ENCODE measurements at places on chromosomes 2 and 18. TPM values are rescaled to one million over a fixed set of nuclear protein-coding genes. Genes with fewer than 3 reads are reported as not detected.

DNA sequence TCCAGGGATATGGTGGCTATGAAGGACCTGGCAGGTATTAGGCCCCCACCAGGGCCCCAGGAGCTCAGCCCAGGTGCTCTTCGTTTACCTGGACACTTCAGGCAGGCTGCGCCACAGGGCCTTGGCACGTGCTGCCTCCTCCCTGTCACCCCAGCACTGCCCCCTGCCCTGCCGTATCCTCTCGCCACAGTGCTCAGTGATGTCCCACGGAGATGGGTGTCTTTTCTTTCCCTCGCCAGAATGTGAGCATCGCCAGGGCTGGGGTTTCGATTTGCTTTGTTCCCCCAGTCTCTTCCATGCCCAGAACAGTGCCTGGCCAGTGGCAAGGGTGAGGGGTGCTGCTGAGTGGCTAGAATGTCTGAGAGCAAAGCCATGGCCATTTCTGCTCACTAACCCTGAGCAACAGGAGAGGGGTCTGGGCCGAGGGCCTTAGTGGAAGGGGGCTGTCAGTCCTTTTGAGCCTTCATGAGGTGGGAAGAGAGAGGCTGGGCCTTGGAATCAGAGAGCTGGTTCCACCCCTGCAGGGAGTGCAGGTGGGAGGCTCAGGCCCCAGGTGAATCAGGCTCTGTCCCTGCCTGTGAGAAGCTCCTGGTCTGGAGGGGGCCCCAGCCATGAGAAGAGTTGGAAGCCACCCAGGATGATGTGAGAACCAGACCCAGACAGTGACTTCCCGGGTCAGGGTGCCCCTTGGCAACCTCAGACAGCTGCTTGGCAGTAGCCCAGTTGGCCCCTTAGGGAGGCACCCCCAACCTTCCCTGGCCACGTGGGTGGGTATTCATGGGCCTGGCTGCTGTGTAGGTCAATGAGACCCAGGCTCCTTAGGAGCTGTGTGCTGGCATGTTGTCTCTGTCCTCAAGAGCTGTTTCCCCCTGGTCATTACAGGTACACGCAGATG, 129.9 kb upstream of the HS6ST1 start:
- DNase-seq: peak; percentile 4

- no peak for DNase-seq
Measured at GRCh38 chr2:115976916-115977315, 1534.5 kb downstream of the DPP10 start.

Gene EGR4
- total RNA-seq: not detected

Gene TWIST2
- total RNA-seq: 108 TPM

Gene ITGAV
- total RNA-seq: 115 TPM

GRCh38 chr2:165636959-165637358, 157.1 kb downstream of the GALNT3 start:
- DNase-seq: no peak

Gene MSTN
- total RNA-seq: not detected

Gene EN1
- not detected for total RNA-seq

DNA sequence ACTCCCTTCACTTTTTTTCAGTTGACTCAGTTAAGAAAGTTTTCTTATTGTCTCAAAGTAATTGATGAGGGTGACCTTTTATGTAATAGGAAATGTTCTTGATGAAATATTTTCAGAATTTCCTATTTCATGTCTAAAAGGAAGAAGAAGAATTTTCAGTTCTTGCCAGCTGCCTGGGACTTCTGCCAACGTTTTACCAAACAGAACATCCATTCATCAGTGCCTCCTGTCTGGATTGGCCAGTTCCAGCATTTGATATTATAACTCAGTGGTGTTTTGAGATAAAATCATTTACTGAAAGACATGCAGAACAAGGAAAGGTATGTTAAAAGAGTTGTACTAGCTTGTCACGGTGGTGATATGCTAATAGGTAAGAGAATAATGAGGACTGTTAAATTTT, 104.7 kb upstream of the MYO3B start:
- DNase-seq: no peak

Gene TBR1
- total RNA-seq: not detected

DNA sequence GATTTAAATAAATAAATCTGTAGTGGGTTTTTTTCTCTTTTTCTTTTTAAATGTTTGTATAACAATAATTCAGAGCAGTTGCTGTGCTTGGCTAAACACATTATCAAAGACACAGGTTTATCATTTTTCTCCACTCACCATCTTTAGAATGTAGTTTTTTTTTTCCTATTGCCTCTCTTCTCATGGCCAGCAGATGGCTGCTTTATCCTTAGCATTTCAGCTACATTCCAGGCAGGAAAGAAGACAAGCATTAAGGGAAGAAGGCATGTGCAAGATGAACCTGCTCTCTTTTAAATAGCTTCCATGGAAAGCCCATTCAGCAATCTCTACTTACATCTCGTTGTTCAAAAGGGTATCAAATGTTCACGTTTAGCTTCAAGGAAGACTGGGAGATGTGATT, 42.6 kb downstream of the ARHGAP15 start:
- DNase-seq: no peak

DNA sequence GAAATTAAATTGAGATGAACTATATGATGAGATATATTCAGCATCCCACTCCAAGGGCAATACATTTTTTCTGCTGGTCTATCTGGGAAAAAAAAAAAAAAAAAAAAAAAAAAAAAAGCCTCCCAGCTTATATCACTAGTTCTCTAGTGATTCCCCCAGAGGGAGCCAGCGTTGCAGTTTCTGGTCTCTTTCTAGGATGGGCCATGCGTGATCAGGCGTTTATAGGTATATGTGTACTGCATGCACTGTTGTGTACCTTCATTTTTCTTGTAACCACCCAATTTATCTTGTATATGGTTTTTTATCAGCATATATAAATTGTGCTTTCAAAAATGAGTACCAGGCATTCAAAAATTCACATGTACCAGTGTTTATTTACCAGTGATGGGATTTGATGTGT, 35.1 kb downstream of the DCDC2C start:
- no peak for DNase-seq

Gene KRTCAP3
- total RNA-seq: not detected

DNA sequence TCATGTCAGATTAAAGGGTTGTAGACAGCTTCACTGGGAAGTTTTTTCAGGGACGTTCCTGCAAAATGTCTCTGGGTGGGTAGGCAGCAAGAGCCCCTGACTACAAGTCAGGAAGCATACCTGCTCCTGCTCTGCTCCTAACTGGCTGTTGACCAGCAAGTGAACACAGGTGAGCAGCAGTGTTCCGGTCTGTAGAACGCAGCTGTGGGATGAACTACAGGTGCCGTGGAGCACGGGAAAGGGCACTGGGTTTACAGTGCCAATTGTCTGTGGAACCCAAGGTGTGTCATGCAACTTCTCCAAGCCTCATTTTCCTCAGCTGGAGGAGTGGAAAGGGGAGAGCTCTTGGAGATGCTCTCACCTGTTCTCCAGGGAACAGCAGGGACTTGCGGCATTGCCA, 6.6 kb downstream of the ASB18 start:
- no peak for DNase-seq

DNA sequence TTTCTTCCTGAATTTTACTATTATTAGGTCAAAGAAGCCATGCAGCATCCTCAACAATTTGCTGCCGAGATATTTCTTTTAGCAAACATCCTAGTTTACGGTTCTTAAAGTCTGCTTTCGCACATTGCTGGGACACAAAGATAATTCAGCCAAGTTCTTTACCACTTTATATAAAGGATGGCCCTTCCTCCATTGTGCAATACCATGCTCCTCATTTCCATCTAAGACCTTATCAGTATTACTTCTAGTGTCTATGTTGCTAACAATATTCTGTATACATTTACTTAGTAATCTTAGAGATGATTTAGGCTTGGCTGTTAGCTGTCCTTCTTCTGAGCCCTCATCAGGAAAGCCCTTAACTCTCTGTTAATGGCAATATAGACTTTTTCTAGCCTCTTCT, 8.0 kb upstream of the REG1A start:
- no peak for DNase-seq

GRCh38 chr2:239715606-239716005, 309.5 kb downstream of the NDUFA10 start:
- no peak for DNase-seq

Gene ALPG
- not detected for total RNA-seq

Gene VRK2
- 15.8 TPM for total RNA-seq

Gene TLX2
- not detected for total RNA-seq
